Peyer's patch (tissue), 4 donors: ENCODE measurements at places on chromosomes 1 and 21.

GRCh38 chr1:44544960-44545359 lies 129.3 kb downstream of the TMEM53 start:
- DNase-seq, result no peak

- no peak for DNase-seq
Measured at GRCh38 chr1:42137766-42138165, 15.4 kb upstream of the GUCA2B start.

- DNase-seq, result no peak
Measured at GRCh38 chr21:27422435-27422834, 455.5 kb upstream of the ADAMTS5 start.

DNA sequence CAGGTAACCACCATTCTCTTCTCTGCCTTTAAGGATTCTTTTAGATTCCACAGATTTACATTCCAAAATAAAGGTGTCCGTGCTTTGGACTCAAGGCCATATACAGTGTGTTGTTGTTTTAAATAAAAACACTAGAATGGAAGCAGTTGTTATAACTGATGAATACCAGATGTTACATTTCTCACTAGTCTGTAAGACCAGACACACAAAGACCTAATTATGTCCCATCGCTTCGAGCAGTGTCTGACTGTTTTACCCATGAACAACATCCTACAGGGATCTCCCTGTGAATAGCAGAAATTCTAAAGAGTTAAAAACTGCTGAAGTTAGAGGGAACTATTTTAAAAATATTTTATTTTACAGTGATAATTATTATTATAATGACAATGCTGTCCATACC lies 574.7 kb upstream of the ZP4 start:
- no peak for DNase-seq

DNA sequence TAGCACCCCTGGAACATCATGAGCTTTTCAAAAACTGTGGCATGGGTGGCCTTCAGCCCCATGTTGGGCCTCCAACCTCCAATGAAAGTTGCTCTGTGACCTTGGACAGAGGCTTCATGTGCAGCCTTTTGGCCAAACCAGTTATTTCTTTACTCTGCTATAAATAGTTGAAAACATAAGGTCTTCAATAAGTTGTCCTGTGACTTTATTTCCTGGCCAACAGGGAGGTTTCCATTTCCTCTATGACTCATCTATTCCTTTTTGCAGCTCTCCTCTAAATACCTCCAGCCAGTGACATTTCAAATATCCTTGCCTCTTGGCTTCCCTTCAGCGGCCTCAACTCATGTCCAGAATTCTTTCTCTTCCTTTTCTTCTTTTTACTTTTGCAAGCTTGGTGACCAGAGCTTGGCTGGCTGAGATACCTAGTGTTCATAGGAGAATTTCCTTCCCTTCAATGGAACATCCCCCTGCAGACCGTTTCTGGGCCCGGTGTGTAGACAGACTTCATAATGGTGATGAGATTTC lies 22.7 kb upstream of the TRIM67 start:
- no peak for DNase-seq

GRCh38 chr1:24862775-24863483 lies 67.1 kb downstream of the RUNX3 start:
- DNase-seq, result no peak

- no peak for DNase-seq
Measured at GRCh38 chr1:82284213-82284612, 483.5 kb downstream of the ADGRL2 start.

- DNase-seq, result no peak
Measured at GRCh38 chr1:1442069-1442770, 6.7 kb downstream of the VWA1 start.

GRCh38 chr1:25197982-25198662 lies 34.2 kb downstream of the SYF2 start:
- no peak for DNase-seq

DNA sequence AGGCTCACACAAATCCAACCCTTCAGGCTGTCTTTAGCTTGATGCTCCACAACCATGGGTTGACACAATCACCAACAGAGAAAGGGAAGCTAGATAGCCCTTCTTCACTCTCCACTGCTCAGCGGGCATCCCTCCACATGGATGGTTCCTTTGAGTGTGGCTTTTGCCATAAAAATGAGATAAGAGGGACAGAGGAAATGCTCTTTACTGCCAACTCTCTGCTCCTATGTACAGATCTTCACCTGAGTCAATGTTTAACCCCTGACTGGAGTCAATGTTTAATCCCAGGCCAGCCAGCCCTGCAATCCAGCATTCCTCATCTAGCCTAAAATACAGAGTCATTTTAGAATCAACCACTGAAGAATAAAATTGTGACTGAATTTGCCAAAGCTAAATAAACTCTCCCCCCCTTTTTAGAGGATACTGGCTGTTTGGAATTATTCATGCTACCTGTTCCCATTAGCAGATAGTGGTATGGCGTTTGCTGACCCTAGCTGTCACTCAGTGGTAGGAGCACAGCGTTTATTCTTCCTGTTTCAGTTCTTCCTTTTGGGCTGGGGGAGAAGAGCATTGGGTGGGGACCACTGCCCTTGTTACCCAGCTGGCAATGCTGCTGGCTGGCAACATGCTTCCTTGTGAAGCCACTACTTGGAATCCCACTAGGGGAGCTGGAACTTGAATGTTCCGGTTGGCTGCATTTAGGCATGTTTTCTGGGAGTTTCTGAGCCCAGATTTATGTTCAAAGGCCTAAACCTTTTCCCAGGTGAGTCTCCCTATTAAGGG lies 5.2 kb upstream of the PIGR start:
- no peak for DNase-seq

GRCh38 chr1:109664671-109665070 lies 3.2 kb upstream of the GSTM2 start:
- DNase-seq, result no peak

DNA sequence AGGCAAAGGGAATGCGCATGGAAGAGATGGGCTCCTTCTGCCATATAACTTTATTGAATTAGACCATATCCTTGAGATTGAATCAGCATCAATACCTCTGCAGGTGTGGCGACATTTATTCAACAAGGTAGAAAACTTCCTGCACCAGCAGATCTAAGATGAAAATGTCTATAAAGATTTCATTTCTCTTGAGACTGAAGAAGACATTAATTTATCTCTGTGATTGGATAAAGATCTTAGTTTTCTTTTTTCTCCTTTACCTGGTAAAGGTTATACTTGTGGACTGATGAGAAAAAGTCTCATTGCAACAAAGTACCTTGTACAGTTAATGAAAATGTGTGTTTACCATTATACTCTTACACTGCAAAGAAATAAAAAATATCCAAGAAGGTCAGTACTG lies at the start of gene OR2T8:
OR2T8 (plus strand) TSS at position 301 of the 400 bp plus-strand sequence. CDS start 766 bp downstream, outside the sequence.
- no peak for DNase-seq

DNA sequence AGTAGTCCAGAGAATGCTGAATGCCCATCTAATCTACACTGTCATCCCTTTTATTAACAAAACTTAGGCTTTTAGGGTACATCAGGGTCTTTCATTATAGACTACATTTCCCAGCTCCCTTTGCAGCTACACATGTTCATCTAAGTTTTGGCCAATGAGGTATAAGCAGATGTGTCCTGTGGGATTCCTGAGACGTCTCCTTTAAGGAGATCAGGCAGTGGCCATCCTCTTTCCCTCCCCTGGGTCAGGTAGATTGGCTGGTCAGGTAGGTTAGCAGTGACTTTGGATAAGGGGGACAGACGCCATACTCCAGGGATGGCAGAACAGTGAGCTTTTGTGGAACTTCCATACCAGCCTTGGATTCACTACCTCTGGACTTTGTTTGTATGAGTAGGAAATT lies 188.3 kb downstream of the FGGY start:
- no peak for DNase-seq

DNA sequence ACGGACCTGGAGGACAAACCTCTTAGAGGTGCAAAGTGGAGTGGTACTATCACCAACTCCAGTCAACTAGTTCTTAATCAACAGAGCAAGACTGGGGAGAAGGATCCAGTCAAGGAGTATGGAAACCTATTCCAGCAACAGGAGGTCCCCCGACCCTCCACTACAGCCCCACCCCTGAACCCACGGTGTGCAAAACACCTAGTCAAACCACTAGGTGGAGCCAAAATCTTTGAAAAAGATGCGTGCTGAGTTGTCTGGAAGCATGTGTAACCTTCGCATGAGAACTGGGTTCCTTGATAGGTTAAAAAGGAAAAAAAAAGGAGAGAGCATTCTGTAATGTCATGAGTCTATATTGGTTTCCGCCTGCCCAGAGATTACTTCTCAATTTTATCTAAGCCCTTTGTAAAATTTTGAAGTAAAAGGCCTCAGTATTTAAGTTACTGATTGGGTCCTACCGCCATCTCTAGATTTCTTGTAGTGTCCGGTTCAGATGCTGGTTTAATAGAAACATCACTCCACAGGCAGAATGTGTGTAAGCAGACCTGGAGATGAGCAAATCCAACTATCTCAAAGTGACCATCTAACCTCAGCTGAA lies 81.9 kb upstream of the HAO2 start:
- no peak for DNase-seq

GRCh38 chr1:153465811-153466636 lies 5.6 kb upstream of the S100A7 start:
- DNase-seq, result peak; percentile 74

DNA sequence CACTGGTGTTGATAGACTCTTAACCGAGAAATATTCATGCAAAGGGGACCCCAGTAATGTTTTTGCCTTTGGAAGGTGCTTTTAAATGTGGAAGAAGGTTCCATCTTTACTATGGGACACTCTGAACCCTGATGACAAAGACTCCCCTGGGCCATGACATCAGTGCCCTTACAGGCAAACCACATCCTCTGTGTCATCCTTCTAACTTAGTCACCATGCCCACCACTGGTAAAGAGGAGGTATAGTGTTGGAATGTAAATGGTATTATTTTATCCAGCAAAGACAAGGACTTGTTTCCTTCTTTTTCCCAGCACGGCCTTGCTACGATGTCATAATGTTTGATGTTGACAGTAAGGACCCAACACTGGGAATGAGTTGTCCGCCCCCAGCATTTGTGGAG lies 12.6 kb downstream of the METTL13 start:
- DNase-seq, result no peak

GRCh38 chr1:247500865-247501264 lies 35.4 kb downstream of the OR2C3 start:
- no peak for DNase-seq

DNA sequence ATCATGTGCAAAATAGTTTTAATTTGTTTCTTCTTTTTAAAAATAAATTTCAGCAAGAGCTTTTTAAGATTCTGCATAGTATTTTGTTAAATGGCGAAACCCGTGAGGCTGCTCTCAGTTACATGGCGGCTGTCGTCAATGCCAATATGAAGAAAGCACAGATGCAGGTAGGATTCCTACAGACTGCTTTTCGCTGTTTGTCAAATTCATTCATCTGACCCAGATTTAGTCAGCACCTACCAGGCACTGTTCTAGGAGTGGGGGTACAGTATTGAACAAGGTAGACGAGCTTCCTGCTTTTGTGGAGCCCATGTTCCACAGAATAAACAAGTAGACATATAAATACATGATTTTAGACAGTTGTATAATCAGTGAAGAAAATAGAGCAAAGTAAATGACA lies 78.1 kb upstream of the KIF1B start:
- DNase-seq, result no peak

DNA sequence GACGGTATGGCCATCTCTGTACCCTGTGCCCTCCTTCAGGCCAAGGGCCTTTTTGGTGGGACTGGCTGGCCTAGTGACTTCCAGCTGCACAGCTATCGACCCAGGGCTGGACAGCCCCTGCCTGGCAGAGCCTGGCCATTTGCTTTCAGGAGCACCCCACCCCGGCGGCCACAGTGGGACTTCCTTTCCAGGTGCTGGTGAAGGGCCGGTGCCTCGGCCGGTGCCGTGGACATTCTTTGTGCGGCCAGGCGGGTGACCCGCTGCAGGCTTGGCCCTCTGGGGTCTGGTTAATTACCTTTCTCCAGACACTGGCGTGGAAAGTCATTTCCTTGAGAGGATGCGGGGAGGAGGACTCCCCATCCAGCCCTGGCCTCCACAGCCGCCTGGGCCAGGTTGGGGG lies 50.1 kb downstream of the PRDM16 start:
- DNase-seq, result no peak

GRCh38 chr1:168136709-168137514 lies at the start of gene GPR161:
Gene GPR161 (minus strand): TSS chr1:168136930. CDS start chr1:168104850, 32,080 bp downstream.
- DNase-seq, result peak; percentile 58

GRCh38 chr1:97904534-97904933 lies 16.3 kb downstream of the DPYD start:
- DNase-seq, result no peak

GRCh38 chr21:40829791-40830190 lies 17.2 kb downstream of the DSCAM start:
- no peak for DNase-seq
